GM12892 (cell line): ENCODE measurements at places on chromosomes 16 and 17.

DNA sequence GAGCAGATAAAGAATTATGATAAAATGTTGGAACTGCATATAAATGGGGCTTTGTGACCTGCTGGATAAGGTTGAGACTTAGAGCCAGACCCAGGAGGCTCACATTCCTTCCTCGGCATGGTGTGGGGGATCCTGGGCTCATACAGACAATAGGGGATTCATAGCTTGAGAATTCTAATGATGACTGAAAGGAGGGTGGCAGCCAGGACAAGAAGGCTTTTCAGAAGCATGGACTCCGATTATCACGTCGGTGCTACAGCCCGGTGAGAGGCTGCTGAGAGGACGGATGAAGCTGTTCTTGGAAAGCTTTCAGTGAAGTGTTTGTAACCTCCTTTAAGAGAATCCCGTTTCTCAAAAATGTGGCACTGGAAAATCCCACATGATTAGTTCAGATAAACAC lies 167.2 kb downstream of the ANKFN1 start:
- DNase-seq, result no peak

- DNase-seq, result no peak
Measured at GRCh38 chr16:81397879-81398520, 46.6 kb upstream of the CMIP start.

DNA sequence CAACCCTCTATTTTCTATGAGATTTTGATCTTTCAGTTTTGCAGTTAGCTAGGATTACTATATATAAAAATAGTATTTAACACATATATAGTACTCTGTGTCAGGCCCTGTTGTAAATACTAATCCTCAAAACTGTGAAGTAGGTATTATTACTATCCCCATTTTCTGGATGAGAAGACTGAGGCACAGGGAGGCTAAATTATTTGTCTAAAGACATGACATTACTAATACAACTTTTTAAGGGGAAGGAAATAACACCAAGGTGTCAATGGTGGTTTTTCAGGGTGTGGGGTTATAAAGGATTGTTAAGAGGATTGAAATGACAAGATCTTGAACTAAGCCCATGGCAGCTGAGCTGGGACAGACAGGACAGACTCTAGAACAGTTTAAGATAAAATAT lies 4.1 kb upstream of the WSB1 start:
- no peak for DNase-seq

- DNase-seq, result no peak
Measured at GRCh38 chr17:29279397-29280070, 14.4 kb downstream of the NUFIP2 start.

DNA sequence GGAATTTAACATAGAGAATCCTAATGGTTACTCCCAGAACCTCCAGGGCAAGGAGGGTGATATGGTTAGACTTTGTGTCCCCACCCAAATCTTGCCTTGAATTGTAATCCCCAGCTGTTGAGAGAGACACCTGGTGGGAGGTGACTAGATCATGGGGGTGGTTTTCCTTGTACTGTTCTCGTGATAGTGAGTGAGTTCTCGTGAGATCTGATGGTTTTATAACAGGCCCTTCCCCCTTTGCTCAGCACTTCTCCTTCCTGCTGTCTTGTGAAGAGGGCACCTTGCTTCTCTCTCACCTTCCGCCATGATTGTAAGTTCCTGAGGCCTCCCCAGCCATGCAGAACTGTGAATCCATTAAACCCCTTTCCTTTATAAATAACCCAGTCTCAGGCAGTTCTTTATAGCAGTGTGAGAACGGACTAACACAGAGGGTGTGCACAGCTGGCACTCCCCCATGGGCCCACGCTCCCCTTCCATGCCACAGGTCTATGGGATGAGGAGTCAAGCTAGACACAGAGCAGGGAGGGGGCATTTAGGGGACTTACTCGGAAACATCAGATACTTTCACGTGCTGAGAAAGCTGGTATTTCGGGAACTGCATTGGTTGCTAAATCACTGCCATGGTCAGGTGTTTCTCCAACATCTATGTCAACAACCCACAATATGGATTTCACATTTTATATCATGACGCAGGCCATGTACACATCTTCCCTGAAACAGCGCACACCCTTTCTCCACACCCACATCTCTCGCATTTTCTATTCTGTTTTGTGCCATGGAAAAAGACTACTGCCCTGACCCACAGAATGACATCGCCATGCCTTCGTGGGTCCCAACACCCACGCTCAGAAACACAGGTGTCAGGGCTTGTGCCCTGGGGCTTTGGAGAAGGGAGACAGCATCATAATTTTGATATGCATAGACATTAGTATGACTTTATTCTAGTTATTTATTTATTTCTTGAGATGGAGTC lies 199.1 kb upstream of the GSE1 start:
- no peak for DNase-seq

- DNase-seq, result no peak
Measured at GRCh38 chr17:48515925-48516900, 14.6 kb downstream of the HOXB1 start.

- DNase-seq, result no peak
Measured at GRCh38 chr17:63837962-63838600, 4.4 kb downstream of the SMARCD2 start.

DNA sequence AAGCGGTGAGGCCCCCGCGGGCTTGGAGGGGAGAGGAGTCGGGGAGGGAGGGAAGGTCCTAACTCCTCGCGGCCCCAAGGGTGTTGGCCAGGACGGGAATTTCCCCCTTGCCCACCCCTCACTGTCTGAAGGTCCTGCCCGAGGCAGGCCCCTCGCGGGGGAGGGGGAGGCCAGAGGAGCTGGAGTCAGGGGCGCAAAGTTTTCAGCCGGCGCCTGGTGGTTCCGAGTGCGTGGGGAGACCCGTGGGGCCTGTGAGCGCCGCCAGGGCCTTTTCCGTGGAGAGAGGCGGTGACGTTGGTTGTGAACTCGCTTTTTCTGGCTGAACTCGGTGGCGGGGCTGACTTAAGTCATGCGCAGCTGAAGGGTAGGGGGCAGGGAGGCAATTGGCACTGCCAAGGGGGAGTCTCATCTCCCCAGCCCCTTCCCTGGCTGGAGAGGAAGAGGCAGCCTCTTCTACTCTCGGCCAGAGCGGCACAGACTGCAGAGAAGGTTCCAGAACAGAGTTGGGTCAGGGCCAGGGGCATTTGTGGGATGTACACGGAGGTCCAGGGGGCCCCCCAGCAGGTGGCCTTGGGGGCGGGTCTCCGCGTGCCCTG lies 1.5 kb downstream of the CACNA1H start:
- no peak for DNase-seq

- DNase-seq, result no peak
Measured at GRCh38 chr17:66541461-66542128, 239.2 kb downstream of the PRKCA start.

- DNase-seq, result no peak
Measured at GRCh38 chr17:54536306-54536705, 364.3 kb upstream of the TOM1L1 start.

DNA sequence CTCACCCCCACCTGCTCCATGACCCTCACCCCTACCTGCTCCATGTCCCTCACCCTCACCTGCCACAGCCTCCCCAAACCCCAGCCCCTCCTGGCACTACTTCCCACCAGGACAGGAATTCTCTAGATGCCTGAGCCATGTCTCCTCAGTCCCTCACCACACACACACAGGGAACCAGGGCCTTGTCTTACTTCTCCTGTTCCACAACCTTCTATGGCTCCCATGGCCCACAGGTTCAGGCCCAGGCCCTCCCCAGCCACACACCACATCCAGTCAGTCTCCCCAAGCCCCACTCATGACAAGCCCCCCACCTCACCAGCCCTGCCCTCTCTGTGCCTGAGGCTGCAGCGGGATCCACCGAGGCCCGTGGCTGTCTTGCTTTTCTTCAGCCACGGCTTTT lies 3.1 kb upstream of the UBE2I start:
- DNase-seq, result no peak
